ENCODE measurements at places on chromosomes 12 and 14. TPM values are rescaled to one million over a fixed set of nuclear protein-coding genes. Genes with fewer than 3 reads are reported as not detected.
A peak's percentile ranks its signal among the peaks of the same experiment; 100 is the strongest.

DNA sequence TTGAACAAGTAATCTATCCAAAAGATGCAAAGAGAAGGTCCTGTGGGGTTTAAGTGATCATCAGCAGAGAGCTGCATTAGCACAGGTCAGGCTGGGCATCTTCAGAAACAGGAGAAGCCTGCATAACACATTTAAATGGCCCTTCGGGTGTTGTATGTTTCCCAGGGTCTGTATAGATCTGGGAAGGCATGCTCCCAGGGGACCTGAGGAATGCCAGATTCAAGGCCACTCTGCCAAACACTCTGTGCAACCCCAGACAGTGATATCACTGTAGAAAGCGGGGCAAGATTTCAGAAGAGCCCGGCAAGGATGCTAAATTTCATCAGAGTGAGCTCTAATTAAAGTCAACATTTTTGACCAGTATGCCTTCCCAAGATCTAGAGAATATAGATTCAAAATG is 92.9 kb downstream of the ARMH4 start:
- DNase-seq = no peak

GRCh38 chr14:67360470-67361206 is 510 bp downstream of the EIF2S1 start:
- no peak for DNase-seq

DNA sequence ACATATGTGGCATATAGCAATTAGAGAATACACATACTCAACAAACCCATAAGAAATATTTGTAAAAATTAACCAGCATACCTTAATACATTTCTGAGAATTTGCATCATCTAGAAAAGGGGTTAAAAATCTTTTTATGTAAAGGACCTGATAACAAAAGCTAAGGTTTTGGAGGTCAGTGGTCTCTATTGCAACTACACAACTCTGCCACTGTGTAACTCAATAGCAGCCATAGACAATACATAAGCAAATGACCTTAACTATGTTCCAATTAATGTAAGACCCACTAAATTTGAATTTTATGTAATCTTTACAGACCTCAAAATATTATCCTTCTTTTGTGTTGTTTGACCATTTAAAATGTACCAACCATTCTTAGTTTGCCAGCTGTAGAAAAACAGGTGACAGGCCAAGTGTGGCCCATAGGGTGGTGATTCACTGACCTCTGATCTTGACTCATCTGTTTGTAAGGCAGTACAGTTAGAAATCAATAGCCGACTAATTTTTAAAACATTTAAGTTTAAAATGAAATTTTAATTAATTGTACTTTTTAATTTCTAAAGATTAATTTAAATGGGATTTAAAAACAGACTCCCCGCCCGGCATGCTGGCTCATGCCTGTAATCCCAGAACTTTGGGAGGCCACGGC is 7.4 kb upstream of the EPS8 start:
- DNase-seq = peak; percentile 68

GRCh38 chr14:52987514-52987913 is 36.7 kb upstream of the FERMT2 start:
- no peak for DNase-seq

DNA sequence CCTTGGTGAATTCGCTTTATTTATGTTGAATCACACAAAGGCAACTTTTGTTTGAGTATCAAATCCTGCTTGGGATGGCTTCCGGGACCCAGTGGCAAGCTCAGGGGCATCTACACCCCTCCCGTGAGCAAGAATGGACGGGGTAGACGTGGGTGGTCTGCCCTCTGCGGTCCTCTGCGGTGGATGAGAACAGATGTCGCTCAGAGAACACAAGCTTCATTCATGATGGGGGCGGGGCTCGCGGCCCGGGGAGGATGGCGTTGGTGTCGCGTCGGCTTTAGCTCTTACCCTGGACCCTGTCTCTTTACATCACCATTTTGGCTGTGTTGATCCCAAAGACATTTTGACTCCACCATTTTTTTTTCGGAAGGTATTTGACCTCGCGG is 158.5 kb upstream of the RTL1 start:
- DNase-seq = peak; percentile 35

GRCh38 chr14:79274641-79275291 is 936.5 kb downstream of the DIO2 start:
- DNase-seq = no peak

DNA sequence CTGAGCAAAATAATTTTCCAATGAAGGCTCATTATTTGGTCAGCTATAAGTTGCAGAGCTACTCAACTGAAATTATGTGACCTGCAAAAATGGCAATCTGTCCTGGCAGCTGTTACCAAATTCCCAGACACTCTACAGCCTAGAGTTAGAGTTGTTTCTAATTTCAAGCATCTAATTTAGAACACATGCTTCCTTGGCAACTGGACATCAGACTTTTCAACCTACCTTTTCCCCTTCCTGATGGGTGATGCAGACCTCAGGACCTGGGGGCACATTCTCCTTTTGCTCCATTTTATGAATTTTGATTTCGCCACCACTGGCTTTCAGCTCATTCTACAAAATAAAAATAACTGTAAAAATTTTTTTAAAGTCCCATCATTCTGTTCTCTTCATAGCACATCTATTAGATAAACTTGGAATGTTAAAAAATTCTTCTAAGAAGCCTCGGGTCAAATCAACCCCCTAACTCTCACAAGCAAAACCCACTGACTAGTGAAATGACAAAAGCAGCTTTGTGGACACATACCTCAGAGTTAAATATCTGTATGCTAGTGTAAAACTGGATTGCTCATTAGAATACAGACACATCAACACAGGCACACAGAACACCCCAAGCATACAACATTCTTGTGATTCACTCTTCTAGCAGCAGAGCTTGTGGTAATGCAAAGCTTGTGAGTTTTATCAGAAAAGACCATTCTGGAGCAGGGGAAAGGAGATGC is 33.5 kb upstream of the CERS5 start:
- DNase-seq = peak; percentile 44

- DNase-seq = no peak
Observed at GRCh38 chr14:33794791-33795305, 156.0 kb downstream of the EGLN3 start.

- no peak for DNase-seq
Observed at GRCh38 chr12:130155416-130156073, 6.7 kb upstream of the FZD10 start.

DNA sequence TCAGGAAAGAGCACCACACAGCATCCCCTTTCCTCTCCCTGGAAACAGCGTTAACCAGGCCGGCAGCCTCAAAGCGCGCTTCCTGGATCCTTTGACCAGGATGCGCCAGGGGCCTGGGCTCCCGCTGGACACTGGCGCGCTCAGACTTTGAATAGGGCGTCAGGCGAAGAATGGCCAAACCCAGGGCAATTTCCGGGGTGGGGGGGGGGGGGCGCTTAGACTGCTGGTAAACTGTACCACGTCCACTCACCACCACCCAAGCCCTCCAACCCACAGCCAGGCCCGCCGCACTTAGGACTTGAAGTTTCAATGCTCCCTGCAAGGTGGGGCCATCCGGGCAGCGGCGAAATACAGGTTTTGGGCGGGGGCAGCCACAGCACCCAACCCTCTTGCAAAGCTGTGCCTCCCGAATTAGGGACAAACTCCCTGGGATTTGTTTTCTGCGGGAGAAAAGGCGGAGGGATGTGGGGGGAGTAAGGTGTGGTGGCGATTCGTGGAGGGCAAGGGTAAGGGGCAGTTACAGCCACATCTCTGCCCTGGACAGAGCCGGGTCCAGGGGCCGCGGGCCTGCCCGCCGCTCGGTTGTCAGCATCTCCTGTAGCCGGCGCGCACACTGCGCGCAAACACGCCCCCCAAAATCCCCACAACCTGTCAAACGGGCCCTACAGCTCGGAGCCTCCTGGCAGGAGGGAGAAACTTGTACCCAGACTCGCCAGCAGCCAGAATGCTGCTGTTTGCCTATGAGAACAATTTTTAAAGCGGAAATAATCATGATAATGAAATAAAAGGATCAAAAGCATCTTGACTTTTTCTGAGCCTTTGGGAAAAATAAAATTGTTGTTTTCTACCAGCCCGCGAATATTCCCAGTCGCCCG is 958 bp downstream of the RTN1 start:
- DNase-seq = no peak

- peak; percentile 41 for DNase-seq
Observed at GRCh38 chr12:6376079-6376869, 911 bp upstream of the SCNN1A start.

DNA sequence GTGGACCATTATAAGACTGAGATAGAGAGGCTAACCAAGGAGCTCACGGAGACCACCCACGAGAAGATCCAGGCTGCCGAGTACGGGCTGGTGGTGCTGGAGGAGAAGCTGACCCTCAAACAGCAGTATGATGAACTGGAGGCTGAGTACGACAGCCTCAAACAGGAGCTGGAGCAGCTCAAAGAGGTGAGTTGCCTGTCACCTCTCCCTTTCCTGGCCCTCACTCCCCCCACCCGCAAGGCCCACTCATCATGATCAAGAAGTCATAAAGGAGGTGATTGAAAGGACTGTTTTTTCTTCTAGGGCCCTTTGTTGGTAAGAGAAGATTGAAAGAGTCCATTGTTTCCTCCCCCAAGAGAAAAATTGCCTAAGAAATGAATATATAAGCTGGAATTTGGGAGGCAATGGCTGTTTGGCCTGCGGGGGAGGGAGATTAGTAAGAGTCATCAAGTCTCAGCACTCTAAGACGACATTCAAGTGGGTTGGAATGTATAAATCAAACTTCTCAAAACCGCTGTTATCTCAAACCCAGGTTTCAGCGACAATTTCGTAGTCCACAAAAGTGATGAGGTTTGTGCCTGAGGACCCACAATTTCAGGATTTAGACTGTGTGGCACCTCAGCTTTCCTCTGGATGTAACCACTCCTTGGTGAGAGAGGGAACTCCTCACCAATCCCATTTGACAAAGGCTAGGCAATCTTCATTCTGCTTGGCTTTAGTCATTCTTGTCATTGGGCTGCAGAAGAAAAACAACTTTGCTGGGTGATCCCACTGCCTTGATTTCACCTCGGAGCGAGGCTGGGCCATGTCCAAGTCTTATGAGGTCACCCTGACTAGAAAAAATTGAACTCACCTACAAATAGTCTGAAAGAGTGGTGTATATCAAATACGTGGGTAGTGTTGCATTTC is 966 bp downstream of the BICD1 start:
- peak; percentile 68 for DNase-seq

GRCh38 chr12:53579545-53579955 is 46.6 kb downstream of the ATF7 start:
- DNase-seq = no peak

DNA sequence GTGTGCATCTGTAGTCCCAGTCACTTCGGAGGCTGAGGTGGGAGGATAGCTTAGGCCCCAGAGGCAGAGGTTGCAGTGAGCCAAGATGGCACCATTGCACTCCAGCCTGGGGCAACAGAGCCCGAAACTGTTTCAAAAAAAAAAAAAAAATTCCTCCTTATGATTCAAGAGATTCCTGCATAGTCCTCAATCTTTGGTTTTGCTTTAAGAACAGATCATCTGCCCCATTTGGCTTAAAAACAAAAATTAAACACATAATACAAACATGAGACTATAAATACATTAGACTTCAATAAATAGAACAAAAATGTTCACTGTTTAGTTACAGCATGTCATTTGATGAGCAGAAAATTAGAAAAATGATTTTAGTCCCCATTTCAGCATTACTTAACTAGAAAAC is 131.2 kb downstream of the PAWR start:
- DNase-seq = no peak

DNA sequence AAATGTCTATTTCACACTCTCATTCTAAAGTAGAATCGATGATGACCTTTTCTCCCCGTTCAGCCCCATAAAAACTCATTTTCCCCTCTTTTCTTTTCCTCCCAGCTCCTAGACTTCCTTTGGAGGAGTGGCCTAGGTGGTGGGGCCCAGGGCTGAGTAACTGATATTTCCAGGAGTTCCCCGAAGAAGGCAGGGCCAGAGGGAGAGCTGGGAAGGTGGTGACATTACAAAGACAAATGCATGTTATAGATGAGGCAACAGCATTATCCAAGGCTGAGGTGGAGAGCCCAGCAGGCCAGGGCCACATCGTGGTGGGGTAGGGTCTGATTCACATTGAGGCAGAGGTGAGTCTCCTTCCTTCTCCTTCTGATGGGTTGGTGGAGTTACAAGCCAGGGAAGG is 22.2 kb upstream of the HDAC7 start:
- no peak for DNase-seq

DNA sequence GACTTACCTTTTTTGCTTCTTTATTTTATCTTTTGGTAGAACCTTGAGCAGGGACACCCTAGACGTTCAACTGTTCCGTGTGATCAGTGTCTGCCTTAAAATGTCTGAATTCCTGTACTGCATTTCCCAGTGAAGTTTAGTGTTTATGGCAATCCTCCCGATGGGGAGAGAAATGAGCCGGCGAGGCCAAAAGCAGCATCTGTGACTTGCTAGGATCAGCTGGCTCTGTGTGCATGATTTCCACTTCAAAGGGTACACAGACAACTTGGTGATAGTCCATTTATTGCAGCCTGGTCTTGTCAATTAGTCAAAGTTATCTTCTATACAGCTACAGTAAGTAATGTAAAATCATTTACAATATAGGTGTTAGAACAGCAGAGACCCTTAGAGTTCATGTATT is 768.5 kb downstream of the DIO2 start:
- no peak for DNase-seq

DNA sequence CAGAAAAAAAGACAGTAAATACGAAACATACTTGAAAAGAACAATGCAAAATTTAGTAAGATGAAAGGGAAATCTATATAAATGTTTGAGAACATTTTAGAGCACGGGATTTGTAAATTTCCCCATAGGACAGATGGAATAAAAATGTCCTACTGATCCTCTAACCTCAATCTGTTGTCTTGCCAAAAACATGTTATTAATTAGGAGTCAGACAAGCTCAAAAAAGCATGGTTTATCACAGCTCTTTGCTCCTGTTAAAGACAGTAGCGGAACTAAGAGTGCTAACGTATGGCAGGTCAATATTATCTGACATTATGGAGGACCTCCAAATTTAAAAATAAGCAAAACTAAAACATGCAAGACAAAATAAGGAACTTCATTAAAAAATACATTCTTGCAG is 12.9 kb downstream of the GMFB start:
- no peak for DNase-seq

DNA sequence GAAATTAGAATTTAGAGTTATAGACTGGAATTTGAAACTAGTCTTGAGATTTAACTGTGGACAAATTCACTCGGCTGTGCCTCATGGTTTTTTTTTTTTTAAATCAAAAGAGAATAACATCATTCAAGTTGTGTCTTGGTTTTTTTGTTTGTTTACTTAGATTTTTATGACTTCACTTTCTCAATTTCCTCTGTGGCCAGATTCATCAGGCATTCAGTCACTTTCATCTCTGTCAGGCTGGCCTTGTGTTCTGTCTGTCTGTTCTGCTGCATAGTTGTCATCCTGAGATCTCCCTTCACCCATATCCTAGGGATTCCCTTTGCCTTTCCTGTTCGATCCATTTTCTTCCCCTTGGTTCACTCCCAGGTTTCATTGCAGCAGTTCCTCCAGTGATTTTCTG is 10.0 kb downstream of the MARK3 start:
- no peak for DNase-seq

The DNAJC22 gene
- total RNA-seq = 10.4 TPM

The HEATR5A gene
- 19.6 TPM for total RNA-seq

The PIWIL1 gene
- total RNA-seq = not detected

The CIDEB gene
- not detected for total RNA-seq

The EML1 gene
- 3.3 TPM for total RNA-seq

The PIANP gene
- 1.5 TPM for total RNA-seq

The RD3L gene
- not detected for total RNA-seq

The TEX22 gene
- total RNA-seq = not detected

Measured in RPMI7951 (cell line).